Activated CD8-positive, alpha-beta memory T cell treated with anti-CD3 and anti-CD28 coated beads for 1 hour (primary cell): ENCODE measurements at places on chromosomes 3 and 15.

- no peak for DNase-seq
Observed at GRCh38 chr3:39315420-39315819, 14.1 kb upstream of the CCR8 start.

DNA sequence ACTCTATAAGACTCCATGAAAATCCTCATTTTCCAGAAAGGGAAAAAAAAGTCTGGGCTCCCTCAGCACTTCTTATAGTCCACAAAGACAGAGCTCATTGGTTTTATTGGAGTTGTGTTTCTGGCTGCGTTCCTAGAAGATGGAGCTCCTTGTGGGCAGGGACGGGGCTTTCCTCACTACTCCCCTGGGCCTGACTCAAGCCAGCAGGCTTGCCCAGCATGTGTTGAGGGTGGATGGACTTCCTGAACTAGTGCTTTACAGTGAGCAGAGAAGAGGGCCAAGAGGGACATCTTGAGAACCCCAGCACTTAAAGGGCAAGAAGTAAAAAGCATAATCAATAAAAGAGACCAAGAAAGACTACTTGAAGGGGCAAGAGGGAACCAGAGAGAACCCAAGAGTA is 43.2 kb upstream of the EPHB1 start:
- no peak for DNase-seq

DNA sequence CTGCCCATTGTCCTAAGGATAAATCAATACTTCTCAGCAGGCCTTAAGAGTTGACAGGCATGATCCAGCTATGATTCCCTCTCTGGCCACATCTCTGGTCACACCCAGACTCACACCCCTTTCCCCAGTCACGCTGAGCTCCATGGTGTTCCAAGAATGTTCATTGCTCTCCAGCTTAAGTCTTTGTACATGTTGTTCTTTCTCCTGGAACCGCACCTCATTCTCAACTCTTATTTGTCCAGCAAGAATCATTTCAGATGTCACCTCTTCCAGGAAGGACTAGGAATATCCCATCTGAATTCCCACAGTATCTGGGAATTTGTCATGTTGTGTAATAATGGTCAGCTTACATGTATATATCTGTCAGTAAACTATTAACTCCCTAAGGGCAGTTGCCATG is 118.3 kb upstream of the GALNT15 start:
- DNase-seq, result no peak

DNA sequence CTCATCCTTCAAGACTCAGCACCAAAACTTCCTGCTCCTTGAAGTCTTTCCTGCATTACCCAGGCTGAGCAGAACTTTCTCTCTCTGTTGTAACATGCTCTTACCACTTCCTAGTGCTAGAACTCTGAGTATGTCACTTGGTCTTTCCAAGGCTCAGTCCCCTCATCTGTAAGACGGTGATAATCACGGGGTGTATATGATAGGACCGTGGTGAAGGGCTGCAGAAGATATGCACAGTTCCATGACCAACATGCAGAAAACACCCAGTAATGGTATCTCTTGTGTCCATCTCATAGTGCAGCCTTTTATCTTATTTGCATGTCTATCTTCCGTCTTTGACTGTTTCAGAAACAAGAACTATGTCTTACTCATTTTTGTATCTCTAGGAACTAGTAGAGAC is 154.5 kb downstream of the ZNF621 start:
- no peak for DNase-seq

DNA sequence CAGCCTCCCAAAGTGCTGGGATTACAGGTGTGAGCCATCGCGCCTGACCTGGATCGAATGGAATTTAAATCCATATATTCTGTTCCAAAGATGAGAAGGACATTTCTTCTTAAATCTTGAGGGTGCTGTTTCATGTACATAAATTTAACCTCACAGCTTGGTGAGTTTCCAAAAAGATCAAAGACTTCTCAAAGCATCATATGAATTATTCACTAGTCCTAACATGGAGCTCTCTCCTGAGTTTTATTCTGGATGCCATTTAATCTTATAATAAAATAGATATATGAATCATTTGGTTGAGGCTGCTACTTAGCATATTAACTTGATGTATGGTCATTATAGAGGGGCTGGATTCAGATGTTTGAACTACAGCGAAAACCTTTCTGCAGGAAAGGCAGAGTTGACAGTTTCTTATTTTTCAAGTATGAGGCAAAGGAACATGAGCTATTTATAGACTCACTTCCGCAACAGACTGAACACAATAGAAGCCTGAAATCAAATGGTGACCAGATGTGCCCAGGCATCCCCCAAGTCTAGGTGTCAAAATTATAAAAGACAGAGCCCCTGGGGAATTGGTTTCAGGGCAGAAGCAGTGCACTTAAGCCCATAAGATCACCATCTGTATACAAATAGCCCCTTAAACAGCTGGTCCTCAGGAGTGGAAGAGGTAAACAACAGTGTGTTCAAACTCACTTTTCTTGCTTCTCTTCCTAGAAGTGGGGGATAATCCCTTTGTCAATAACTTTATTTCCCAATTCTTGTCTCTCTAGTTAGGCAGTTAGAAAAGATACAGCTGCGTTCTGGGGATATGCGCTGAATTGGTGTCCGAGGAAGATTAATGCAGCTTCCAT is 29.7 kb downstream of the STARD9 start:
- DNase-seq, result no peak
